ENCODE measurements at places on chromosomes 13 and 19.

GRCh38 chr13:25795277-25795676 lies 256.5 kb downstream of the SHISA2 start:
- no peak for DNase-seq

- no peak for DNase-seq
Observed at GRCh38 chr19:58385891-58386575, 1.0 kb upstream of the RPS5 start.

DNA sequence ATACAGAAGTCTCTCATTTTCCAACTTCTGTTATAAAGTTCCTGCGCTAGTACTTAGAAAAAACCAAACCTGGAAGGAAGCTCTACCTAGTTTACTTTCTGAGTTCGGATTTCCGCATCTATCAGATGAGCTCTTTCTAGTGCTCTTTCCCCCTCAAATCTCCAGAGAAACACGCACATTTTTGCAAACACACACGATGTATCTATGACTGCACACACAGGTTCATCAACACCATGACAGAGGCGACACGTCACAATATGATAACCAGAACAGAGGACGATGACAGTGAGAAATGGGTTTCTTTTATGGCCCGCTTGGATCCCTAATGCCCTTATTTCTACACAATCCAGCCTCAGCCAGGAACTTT lies 629 bp upstream of the LRRC63 start:
- peak; percentile 89 for DNase-seq

- DNase-seq: no peak
Observed at GRCh38 chr13:82165396-82166174, 1716.7 kb downstream of the SLITRK1 start.

DNA sequence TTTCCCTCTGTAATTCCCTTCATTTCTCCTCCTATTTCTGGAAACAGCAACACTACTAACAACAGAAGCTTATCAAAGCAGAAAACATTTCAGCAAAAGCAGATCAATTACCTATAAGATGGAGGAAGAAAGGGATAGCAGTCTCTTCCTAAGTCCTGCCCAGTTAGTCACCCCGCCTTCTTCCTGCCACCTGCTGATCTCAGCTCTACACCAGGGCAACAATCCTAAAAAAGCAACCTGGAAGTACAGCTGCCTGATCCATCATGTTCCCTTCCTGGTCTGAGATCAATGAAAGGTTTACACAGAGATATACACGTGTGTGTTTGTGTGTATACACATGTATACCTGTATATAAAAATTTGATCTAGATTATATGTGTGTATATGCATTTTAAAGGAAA lies 59.4 kb downstream of the TSC22D1 start:
- DNase-seq: no peak

GRCh38 chr13:31049833-31050232 lies 111.9 kb downstream of the HSPH1 start:
- DNase-seq: no peak

DNA sequence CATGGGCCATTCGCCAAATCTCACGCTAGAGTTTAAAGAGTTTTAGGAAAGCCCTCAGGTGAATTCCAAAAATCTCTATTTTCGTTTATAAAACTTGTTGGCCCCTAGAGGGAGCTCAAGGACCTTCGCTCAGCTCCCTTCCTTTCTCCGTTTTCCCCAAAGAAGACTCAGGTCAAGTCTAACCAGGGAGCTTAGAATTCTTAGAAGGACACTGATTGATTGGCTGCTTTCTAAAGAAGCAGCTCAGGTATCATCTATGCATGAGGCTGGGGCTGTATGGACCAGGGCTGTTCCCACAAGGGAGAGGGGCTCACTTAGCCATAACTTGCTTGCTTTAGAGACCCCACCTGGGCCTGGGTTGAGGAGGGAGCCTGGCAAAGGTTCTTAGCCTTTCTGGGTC lies 20.5 kb downstream of the DZIP1 start:
- DNase-seq: peak; percentile 69

GRCh38 chr13:80340651-80341100 lies 250 bp downstream of the SPRY2 start:
- DNase-seq: no peak

GRCh38 chr19:1582201-1582600 lies 10.5 kb downstream of the MBD3 start:
- DNase-seq: no peak

GRCh38 chr19:4060621-4061177 lies 6.0 kb downstream of the ZBTB7A start:
- DNase-seq: no peak

DNA sequence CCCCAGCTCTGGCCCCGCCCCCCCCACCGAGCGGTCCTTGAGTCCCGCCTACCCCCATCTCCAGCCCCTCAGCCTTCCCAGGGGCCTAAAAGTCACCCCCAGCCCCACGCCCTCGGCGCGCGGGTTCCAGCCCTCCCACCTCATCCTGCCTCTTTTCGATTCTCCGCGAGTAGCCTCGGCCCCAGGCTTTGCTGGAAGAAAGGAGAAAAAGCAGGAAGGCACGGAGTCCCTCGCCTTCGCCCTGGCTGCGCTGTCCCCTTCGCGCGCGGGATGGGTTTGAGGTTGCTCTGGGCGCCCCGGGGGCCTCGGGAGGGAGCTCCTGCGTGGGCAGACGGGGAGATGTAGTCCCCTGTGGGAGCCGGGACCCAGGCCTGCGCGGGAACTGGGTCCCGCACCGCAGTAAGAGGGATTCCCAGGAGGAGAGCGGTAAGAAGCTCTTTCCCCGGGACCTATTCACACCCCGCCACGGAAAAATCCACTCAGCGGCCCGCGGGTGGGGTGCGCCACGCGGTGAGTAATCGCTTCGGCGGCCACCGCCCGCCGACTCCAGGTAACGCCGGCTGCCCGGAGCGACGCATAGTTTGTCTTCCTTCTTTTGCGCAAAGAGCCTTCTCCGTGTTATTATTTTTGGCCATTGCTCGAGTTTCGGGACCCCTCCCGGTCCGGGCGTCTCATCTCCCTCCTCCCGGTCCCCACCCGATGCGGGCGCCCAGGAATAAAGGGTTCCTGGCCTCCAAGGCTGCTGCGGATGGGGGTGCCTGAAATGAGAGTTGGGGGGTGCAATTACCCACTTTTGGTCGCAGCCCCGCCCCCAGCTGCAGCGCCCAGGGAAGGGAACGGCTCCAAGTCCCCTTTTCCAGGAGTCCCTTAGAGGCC lies 865 bp upstream of the CRLF1 start:
- DNase-seq: no peak

DNA sequence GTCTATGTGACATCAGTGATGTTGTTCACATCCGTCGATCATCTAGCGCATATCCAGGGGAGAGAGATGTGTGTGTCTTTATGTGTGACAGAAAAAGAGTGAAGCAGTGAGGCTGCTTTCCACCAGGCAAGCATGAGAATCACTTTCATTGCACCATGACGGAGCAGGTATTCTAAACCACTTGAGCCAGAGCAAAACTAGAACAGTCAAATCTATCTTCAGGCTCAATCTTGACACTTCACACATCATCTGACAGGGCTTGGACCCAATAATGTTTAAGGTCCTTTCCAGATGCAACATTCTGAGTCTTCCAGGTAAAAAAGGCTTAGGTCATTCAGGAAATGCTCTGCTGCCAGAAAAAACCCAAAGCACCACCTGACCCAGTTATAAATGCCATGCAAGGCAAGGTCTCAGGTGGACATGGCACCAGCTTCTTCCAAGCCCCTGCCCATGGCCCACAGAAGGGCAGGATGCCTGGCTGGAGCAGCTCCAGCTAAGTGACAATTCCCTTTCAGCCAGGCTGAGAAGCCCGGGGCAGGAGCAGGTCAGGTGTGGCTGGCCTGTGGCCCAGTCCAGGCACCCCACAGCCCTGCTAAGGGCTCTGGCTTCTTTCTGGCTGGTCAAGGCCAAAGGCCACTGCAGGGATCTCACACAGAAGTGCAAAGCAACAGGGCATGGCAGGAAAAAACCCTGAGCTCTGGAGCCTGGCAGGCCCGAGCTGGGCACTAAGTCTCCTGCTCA lies 5.0 kb downstream of the ELAVL1 start:
- DNase-seq: no peak

DNA sequence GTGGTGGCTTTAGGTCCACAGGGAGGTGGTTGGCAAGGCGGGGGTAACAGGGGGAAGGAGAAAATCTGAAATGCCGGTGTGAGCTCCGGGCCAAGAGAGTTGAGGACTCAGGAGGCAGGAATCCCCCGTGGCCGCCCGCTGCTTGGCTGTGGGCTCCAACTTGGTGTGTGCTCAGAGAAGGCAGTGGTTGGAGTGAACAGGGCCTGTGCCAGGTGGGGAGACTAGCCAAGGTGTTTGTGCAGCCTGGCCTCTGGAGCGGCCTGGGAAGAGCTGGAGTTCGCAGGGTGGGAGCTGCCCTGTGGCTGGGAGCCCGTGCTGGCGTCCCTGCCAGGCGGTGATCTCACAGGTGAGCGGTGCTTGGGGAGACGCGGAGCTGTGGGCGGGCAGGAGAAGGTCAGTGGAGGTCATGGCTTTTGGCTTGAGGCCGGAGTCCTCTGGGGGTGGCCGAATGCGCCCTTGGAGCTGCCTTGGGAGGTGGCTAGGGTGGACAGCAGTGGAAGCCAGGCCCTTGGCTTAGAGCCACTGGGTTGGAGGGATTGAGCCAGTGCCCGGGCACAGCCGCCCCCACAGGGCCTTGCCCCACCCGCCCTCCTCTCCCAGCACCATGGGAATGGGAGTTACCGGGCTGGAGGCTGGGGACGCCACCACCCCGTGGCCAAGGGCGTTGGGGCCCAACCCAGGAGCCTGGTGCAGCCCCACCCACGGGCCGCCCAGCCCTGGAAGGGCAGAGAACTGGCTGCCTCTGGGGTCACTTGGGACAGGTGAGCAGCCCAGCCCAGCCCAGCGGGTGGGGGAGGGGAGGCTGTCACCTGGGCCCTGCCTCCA lies 7.1 kb upstream of the CIRBP start:
- DNase-seq: peak; percentile 72

GRCh38 chr19:38003438-38004185 lies 96.6 kb downstream of the SIPA1L3 start:
- no peak for DNase-seq

- DNase-seq: no peak
Observed at GRCh38 chr13:21031594-21032275, 29.7 kb downstream of the LATS2 start.

DNA sequence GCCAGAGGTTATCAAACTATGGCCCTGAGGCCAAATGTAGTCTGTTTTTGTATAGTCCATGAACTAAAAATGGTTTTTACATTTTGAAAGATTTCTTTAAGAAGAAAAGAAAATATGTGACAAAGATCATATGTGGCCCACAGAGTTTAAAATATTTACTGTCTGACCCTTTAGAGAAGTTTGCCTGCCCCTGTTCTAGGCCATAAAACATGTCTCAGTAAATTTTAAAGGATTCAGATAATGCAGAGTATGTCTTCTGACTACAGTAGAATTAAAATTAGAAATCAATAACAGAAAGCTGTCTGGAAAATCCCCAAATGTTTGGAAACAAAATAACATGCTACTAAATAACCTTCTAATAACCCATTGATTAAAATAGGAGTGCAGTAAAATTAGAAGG lies 86.3 kb downstream of the KCNRG start:
- DNase-seq: no peak

GRCh38 chr13:109288151-109288709 lies 498.2 kb downstream of the IRS2 start:
- no peak for DNase-seq

DNA sequence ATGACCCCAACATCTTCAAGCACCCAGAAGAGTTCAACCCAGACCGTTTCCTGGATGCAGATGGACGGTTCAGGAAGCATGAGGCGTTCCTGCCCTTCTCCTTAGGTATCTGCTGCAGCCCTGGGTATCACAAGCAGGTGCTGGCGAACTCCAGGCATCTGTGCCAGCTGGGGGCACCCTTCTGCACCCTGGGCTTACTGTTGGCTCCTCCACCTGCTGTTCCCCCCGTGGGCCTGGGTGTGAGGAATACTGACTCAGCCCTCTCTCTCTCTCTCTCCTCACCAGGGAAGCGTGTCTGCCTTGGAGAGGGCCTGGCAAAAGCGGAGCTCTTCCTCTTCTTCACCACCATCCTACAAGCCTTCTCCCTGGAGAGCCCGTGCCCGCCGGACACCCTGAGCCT lies 13.0 kb downstream of the CYP2S1 start:
- DNase-seq: no peak

GRCh38 chr13:93765062-93765461 lies 538.5 kb downstream of the GPC6 start:
- DNase-seq: no peak

DNA sequence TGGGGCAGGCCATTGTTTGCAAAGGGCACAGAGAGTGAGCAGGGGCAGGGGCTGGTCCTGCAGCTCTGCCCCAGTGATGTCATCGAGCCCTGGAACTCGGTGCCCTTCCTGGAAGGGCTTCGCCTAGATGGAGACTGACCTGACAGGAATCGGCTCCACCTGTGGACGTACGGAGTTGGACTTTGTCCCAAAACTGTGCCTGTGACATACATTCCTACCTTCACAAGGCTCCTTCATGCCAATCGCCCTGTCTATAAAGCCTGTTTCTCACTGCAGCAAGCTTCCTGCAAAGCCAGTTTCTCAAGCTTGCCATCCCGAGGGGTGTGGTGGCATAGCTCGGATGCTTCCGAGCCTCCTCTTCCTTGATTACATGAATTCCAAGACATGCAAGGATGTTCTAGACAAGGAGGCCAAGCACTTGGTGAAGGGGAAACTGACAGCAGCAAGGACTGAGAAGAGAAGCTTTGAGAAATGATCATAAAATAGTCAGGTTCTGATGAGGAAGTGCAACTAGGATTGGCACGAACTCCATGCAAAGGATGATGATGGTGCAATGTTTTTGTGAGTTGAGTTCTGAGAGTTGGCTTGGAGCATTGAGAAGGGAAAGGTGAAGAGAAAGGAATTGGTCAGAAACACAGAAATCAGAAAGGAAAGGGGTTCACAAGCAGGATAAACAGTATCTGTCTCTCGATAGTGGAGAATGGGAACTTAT lies 73.6 kb upstream of the STK24 start:
- no peak for DNase-seq

DNA sequence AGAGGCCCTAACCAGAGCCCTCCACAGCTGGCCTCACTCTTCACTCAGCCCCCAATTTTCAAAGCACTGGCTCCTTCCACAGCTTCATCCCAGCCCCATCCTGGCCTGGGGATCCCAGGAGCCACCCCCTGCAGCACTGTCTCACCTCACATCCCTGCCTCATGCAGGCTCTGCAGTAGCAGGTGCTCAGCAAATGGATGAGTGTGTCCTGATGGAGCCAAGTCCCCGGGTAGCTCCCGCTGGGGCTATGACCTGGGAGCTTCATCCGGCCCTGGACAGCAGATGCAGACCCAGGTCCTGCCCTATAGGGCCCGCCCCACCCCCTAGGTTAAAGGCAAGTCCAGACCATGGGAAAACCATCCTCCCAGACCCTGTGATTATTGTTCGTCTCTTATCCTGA lies 143.2 kb upstream of the ZNF507 start:
- DNase-seq: no peak

GRCh38 chr19:42252365-42253244 lies 2.3 kb downstream of the ERF start:
- DNase-seq: peak; percentile 37

DNA sequence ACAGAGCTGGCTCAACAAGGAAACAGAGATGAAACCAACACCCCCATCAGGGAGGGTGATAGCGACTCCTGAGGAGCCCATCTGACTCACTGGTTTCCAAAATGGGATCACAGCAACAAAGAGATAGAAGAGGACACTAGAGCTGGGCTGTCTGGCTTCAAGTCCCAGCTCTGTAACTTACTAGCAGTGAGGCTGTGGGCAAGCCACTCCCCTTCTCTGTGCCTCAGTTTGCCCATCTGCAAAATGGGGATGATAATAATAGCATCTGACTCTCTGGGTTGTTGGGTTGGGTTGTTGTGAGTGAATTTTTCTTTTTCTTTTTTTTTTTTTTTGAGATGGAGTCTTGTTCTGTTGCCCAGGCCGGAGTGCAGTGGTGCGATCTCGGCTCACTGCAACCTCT lies 14.3 kb downstream of the IGSF23 start:
- DNase-seq: no peak

GRCh38 chr13:68895696-68896095 lies 1211.9 kb upstream of the ATXN8OS start:
- no peak for DNase-seq
